Transverse colon (tissue), 4 donors: ENCODE measurements at places on chromosomes 16 and 17. TPM values are rescaled to one million over a fixed set of nuclear protein-coding genes. Genes with fewer than 3 reads are reported as not detected.

GRCh38 chr16:1579214-1579613 is 32.7 kb downstream of the IFT140 start:
- DNase-seq = no peak

The WSCD1 gene
- 35.1 TPM for total RNA-seq

- DNase-seq = no peak
These were observed 16.5 kb downstream of the SNF8 start for GRCh38 chr17:48927978-48928745.

DNA sequence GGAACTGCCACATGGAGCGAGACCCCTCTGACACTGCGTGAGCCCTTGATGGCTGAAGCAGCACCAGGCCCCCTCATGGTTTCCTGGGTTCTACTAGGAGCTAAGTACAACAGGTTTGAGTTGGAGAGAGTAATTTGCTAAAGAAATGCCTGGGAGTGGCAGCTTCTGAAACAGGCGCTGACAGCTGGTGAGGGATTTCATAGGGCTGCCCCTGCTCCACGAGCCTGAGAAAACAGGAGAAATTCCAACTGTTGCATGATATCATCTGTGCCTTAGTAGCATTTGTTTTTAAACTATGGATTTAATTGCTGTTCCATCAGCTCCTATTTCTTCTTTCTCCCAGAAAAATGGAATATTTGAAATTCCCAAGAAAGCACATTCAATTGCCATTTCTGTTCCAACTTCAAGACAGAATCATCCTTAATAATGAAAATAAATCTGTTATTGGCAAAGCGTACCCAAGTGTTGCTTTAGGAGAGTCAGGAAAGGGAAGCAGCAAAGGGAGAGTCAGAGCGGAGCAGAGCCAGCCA is 78.8 kb upstream of the ANKFN1 start:
- no peak for DNase-seq

The TRPV3 gene
- total RNA-seq = 5.7 TPM

DNA sequence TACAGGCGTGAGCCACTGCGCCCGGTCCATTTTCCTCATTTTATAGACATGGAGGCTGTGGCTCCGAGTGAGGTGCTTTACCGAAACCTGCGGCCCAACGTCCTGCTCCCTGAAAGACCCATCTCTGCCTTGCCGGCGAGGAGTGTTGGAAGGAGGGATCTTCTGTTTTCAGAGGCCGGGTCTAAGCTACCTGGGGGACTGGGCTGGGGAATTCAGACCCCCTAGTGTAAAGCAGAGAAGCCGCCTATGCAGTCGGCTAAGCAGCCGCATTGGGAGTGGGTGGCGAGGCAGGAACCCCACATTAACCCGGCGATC is 16.3 kb downstream of the MEOX1 start:
- no peak for DNase-seq
